ENCODE measurements at places on chromosomes 5 and 9.

DNA sequence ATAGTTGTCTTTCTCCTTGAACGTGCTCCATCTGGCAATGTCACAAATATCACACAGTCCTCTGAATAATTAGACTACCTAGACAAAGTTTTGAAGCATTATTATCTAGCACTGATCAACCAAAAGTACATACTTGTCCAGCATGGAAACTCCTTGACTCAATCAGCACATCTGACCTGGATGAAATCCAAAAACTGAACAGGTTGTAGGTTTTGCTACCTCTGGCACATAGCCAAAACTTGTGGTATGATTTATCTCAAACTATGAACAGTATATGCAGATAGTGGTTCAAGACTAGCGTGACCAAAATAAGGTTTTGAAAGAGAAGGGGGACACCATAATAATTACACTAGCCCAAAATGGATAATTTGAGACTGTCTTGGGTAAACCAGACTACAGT lies 158.1 kb downstream of the ARRDC3 start:
- DNase-seq, result no peak

DNA sequence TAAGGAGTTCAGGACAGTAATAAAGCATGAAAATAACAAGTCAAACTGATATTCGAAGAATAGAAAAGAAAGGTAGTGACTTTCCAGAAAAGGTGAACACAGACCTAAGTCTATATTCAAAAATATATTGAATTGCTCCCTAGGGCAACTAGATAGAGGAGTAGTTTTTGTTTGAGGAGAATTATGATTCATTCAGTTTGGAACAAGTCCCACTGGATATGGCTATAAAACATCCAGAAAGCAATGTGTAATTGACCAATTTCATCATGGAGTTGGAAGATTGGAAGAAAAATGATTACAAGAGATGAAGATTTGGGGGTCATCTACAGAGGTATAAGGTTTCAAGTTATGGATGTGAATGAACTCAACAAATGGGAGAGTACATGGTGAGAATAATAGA lies 117.5 kb upstream of the ZNF462 start:
- no peak for DNase-seq

- no peak for DNase-seq
Observed at GRCh38 chr9:93248386-93249040, 64.6 kb downstream of the WNK2 start.

- no peak for DNase-seq
Observed at GRCh38 chr5:126917918-126918614, 112.3 kb downstream of the MARCHF3 start.

- DNase-seq, result no peak
Observed at GRCh38 chr5:3116366-3116765, 364.9 kb upstream of the IRX2 start.
